ENCODE measurements at places on chromosomes 1 and 21. TPM values are rescaled to one million over a fixed set of nuclear protein-coding genes. Genes with fewer than 3 reads are reported as not detected.

- H3K4me1 ChIP-seq: peaks cover 22% of the 10 kb centered on the region
- no peaks in the 10 kb centered on the region for H3K27me3 ChIP-seq
- H3K27ac ChIP-seq: no peak overlapping the region
- no peaks in the 10 kb centered on the region for H3K36me3 ChIP-seq
- DNase-seq: no peak
- H3K4me3 ChIP-seq: no peak overlapping the region
Measured at GRCh38 chr1:36143424-36143823, 5.9 kb downstream of the TRAPPC3 start.

DNA sequence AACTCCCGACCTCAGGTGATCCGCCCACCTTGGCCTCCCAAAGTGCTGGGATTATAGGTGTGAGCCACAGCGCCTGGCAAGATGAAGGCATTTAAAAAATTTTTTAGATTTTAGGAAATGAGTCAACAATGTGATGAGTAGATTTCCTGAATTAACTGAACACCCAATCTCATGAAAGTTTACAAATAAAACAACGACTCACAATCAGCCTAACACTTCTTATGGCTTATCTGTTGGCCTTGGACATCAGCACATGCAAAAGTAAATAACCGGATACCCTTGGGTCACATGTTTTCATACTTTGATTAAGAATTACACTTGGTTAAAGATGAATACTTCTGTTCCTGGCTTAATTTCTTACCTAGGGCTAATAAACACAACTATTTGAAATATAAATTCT is 3.0 kb downstream of the GNG12 start:
- no peak overlapping the region for H3K27ac ChIP-seq
- peaks cover 8% of the 10 kb centered on the region for H3K27me3 ChIP-seq

DNA sequence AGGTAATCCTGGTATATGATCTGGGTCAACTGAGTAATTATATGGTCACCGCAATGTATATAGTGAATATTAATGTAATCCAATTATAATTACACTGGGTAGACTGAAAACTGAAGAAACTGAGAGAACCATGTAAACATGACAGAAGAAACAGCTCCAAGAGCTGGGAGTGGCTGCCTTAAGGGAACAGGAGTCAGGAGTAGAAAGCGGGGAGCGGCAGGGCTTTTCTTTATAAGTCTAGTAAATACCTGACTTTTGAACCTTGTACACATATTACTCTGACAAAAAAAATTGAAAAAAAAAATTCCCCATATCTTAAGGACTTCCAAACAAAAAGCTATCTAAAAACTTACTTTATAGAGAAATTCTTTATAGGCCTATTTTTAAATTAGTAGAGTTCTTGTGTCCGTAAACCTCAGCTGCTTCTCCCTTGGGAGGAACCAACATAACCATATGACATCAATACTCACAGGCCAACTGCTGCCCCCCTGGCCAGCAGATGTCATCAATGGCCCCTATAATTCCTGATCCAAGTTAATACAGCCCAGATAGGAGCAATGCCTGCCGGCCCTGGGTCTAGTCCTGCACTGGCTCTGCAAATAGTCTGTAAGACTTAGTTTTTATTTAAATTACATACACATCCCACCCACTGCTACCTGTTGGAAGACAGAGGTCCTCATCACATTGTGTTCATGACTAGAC is 33.8 kb downstream of the THAP3 start:
- H3K4me1 ChIP-seq: peaks cover 6% of the 10 kb centered on the region
- H3K4me3 ChIP-seq: no peak overlapping the region
- H3K36me3 ChIP-seq: peaks cover 3% of the 10 kb centered on the region
- no peak for DNase-seq
- H3K27me3 ChIP-seq: no peaks in the 10 kb centered on the region

DNA sequence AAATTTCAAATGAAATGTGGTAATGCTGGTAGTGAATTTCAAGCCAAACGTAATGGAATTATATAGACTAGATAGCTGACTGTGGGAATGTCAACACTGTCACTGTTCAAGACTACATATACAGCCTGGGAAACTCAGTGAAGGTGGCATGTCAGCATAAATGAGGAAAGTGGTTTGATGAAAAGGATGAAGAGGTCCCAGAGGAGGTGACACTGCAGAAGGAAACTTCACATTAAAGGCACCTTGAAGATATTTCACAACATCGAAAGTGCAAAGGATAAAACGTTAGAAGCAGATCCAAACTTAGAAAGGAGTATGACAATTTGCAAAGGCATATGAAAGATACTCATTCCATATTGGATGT is 25.7 kb downstream of the MAPKAPK2 start:
- no peaks in the 10 kb centered on the region for H3K36me3 ChIP-seq
- no peak for DNase-seq
- peaks cover 22% of the 10 kb centered on the region for H3K4me1 ChIP-seq
- H3K27ac ChIP-seq: no peak overlapping the region
- no peaks in the 10 kb centered on the region for H3K27me3 ChIP-seq
- H3K4me3 ChIP-seq: no peak overlapping the region

DNA sequence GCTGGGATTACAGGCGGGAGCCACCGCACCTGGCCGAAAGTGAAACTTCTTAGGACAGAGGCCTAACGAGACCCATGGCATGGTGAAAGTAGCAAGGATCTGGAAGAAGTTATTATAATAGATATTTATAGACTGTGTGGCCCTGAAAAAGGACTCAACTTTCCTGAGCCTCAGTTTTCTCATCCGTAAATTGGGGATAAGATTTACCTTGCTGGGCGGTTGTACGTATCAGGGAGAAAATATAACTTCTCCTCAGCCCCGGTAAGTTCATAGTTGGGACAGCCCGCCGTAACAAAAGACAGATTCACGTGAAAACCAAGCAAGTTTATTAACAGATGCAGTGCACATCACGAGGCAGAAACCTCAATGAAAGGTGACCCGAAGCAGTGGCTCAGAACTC is 5.5 kb upstream of the PIK3CD start:
- DNase-seq: no peak
- H3K4me3 ChIP-seq: no peak overlapping the region
- H3K36me3 ChIP-seq: no peaks in the 10 kb centered on the region
- H3K27ac ChIP-seq: no peak overlapping the region

- H3K27me3 ChIP-seq: no peaks in the 10 kb centered on the region
- no peaks in the 10 kb centered on the region for H3K4me1 ChIP-seq
- peak overlapping the region; percentile 10 for H3K27ac ChIP-seq
- no peaks in the 10 kb centered on the region for H3K36me3 ChIP-seq
- DNase-seq: no peak
Measured at GRCh38 chr1:161185282-161185682, 8.0 kb upstream of the B4GALT3 start.

DNA sequence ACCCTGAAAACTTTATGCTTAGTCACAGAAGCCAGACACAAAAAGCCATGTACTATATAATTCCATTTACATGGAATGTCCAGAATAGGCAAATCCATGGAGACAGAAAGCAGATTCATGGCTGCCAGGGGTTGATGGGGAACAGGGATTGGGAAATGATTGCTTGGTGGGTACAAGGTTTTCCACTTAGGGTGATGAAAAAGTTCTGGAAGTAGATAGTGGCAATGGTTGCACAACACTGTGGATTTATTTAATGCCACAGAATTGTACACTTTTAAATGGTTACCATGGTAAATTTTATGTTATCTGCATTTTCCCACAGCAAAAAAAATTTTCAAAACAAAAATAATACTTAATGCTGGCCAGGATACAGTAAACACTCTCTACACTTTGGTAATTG is 40.6 kb downstream of the ENAH start:
- no peaks in the 10 kb centered on the region for H3K27me3 ChIP-seq
- H3K27ac ChIP-seq: no peak overlapping the region
- H3K4me3 ChIP-seq: no peak overlapping the region
- peaks cover 3% of the 10 kb centered on the region for H3K36me3 ChIP-seq

- H3K27me3 ChIP-seq: peaks cover 2% of the 10 kb centered on the region
- no peak for DNase-seq
Measured at GRCh38 chr1:18705811-18706210, 75.2 kb downstream of the PAX7 start.

DNA sequence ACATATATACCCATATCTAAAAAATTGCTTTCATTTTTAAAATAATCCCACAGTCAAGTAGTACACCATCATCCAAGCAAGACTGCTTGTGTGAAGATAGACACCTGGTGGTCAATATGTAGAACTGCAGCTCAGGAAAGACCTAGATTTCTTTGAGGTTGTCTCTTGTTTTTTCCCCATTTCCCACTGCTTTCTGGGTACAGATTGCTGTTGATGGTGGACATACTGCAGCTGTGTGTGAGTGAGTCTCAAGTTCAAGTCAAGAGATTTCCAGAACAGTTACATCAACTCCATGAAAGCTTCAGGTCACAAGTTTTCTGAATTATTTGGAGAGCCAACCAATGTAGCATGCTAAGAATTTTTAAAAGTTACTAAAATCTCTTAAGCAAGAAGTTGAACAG is 306.4 kb downstream of the DUSP10 start:
- H3K4me1 ChIP-seq: no peaks in the 10 kb centered on the region
- H3K4me3 ChIP-seq: no peak overlapping the region
- peaks cover 2% of the 10 kb centered on the region for H3K27me3 ChIP-seq
- DNase-seq: no peak

GRCh38 chr1:118322331-118322730 is 137.3 kb upstream of the SPAG17 start:
- H3K27ac ChIP-seq: no peak overlapping the region
- H3K4me1 ChIP-seq: no peaks in the 10 kb centered on the region
- no peaks in the 10 kb centered on the region for H3K27me3 ChIP-seq
- no peak overlapping the region for H3K4me3 ChIP-seq
- no peak for DNase-seq

DNA sequence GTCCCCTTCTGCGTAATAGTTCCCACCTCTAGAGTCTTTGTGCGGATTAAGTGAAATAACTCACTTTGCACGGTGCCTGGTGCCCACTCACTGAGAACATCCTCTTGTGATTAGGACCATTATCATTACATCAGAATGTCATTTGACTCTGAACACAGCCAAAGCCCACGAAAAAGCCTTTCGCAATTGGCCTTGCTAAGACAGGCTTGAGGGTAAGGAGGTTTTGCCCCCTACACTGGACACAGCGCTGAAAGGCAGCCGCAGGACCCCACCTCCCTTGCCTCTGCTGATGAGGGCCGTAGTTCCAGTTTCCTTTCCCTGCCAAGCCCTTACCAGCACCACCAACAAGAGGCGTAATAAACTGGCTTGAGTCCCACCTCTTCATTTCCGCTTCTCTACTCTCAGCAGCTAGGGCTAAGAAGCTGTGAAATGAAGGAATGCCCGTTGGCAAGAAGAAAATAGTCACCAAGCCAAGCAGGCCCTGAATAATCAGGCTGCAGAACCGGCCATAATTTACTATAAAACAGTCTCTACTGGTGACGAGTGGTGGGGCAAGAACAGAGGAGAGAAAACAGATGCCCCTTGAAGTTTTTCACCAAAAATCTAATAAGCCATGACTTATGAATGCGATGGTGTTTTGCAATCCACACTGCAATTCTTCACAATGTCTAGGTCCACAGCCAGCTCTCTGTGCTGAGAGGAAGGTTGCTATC is 53.1 kb downstream of the SH3GLB1 start:
- peaks cover 13% of the 10 kb centered on the region for H3K4me1 ChIP-seq
- H3K27ac ChIP-seq: peak overlapping the region; percentile 12
- H3K27me3 ChIP-seq: no peaks in the 10 kb centered on the region
- H3K36me3 ChIP-seq: no peaks in the 10 kb centered on the region
- no peak overlapping the region for H3K4me3 ChIP-seq

GRCh38 chr21:37606549-37606948 is 240.0 kb downstream of the DYRK1A start:
- H3K4me3 ChIP-seq: no peak overlapping the region
- no peaks in the 10 kb centered on the region for H3K36me3 ChIP-seq
- DNase-seq: no peak
- H3K27me3 ChIP-seq: no peaks in the 10 kb centered on the region

GRCh38 chr1:117339866-117340700 is 27.2 kb upstream of the MAN1A2 start:
- no peak overlapping the region for H3K4me3 ChIP-seq
- no peak overlapping the region for H3K27ac ChIP-seq
- DNase-seq: no peak
- no peaks in the 10 kb centered on the region for H3K4me1 ChIP-seq
- H3K36me3 ChIP-seq: no peaks in the 10 kb centered on the region
- H3K27me3 ChIP-seq: no peaks in the 10 kb centered on the region

- peak; percentile 56 for DNase-seq
- peaks cover 3% of the 10 kb centered on the region for H3K36me3 ChIP-seq
- H3K4me3 ChIP-seq: no peak overlapping the region
- no peaks in the 10 kb centered on the region for H3K27me3 ChIP-seq
Measured at GRCh38 chr1:204288021-204288588, 71.6 kb downstream of the PLEKHA6 start.

GRCh38 chr1:2636733-2637132 is 3.9 kb upstream of the MMEL1 start:
- DNase-seq: no peak
- no peak overlapping the region for H3K4me3 ChIP-seq
- H3K27me3 ChIP-seq: no peaks in the 10 kb centered on the region
- peaks cover 19% of the 10 kb centered on the region for H3K36me3 ChIP-seq
- peaks cover 31% of the 10 kb centered on the region for H3K4me1 ChIP-seq

DNA sequence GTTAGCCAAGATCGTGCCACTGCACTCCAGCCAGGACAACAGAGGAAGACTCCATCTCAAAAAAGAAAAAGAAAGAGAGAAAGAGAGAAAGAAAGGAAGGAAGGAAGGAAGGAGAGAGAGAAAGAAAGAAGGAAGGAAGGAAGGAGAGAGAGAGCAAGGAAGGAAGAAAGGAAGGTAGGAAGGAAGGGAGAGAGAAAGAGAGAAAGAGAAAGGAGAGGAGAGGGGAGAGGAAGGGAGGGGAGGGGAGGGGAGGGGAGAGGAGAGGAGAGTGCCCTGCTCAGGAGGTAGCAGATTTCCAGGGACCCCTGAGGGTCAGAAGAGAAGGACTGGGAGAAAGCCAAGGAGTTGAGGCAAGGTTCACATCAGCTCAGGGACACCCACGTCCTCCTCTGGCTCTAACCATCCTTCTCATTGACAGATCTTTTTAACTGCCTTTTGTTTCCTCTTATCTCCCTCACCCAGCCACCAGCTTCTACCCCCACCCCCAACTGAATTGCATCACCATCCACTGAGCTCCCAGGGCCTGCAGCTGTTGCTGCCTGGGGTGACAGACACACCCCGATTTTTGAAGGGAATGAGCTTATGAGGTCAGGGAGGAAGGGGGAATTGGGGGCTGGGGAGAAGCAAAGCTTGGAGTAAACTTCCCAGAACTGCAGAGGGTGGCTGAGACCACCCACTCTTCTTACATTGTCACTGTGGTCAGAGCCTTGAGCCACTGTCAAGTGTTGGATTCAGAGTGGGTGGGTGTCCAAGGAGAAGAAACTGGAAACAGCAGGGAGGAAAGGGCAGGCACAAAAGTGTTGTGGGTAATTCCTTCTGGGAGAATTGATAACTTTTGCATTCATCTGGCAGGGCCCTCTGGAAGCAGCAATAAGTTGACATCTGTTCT is 91.6 kb downstream of the GLUL start:
- no peaks in the 10 kb centered on the region for H3K36me3 ChIP-seq
- H3K4me3 ChIP-seq: no peak overlapping the region
- H3K27me3 ChIP-seq: no peaks in the 10 kb centered on the region
- peaks cover 9% of the 10 kb centered on the region for H3K4me1 ChIP-seq

- no peaks in the 10 kb centered on the region for H3K36me3 ChIP-seq
- H3K4me1 ChIP-seq: peaks cover 40% of the 10 kb centered on the region
- no peaks in the 10 kb centered on the region for H3K27me3 ChIP-seq
- DNase-seq: no peak
- H3K4me3 ChIP-seq: no peak overlapping the region
Measured at GRCh38 chr1:11882814-11883538, 24.2 kb upstream of the NPPB start.

CFAP74 gene
- 0.59 TPM for total RNA-seq

HSD3B1 gene
- total RNA-seq: 0.61 TPM

PCP4 gene
- total RNA-seq: 29.4 TPM

LDLRAD1 gene
- not detected for total RNA-seq

Data from spinal cord (tissue), 10 donors.